Activated naive CD8-positive, alpha-beta T cell treated with anti-CD3 and anti-CD28 coated beads, Interleukin-2, amount 50 U/mL, for 24 hours (primary cell): ENCODE measurements at places on chromosomes 7 and 10.

DNA sequence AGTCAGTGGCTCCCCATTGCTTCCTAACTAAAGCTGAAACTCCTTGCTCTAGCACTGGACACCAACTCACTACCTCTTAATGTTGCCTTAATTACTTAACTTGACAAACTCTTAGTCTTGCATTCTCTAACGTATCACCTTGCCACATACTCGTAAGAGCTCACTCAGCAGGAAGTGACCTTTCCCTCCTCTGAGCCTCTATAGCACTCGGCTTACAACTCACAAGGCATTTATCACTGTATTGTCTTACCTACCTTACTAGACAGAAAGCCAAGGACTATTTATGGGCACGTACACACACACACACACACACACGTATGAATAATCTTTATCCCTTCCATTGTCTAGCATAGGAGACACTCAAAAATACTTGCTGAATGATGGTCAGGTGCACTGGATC, 21.2 kb downstream of the CEP41 start:
- H3K4me3 ChIP-seq, result peak overlapping the region; percentile 2
- no peak for DNase-seq
- H3K27me3 ChIP-seq, result no peaks in the 10 kb centered on the region
- peaks cover 64% of the 10 kb centered on the region for H3K4me1 ChIP-seq
- H3K27ac ChIP-seq, result peak overlapping the region; percentile 28

- no peak for DNase-seq
- H3K36me3 ChIP-seq, result no peaks in the 10 kb centered on the region
- no peak overlapping the region for H3K4me3 ChIP-seq
Measured at GRCh38 chr10:126187399-126187798, 200.9 kb downstream of the ADAM12 start.

DNA sequence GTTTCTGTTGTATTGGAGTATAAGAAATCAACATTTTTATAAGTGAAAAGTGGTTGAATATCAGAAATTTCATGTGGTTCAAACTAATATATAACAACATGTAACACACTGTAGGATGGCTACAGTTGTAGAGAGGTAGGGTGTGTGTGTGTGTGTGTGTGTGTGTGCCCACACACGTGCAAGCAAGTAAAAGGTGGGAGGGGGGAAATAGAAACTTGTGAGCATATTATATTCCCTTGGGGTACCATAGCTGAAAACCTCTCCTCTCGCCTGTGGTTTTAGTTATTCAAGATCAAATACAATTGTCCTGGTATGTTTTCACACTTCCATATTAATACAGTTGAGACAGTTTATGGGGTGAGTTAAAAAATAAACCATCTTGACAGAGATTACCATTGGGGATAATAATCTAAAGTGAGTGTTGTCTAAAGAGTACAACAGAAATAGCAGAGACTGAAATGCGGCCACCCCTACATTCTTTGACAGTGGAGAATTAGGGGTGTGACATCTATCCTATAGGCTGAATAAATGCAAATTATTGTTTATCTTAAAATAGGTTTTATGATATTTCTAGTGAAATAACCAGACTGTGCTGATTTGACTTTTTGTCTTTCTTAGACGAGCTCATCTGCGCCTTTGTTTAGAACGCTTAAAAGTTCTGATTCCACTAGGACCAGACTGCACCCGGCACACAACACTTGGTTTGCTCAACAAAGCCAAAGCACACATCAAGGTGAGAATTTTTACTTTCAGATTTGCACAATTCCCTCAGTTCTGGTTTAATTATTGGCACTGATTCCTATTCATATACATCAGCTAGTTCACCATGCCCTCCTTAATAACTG, 25.9 kb downstream of the SMNDC1 start:
- H3K27me3 ChIP-seq, result peaks cover 3% of the 10 kb centered on the region
- DNase-seq, result no peak
- H3K4me3 ChIP-seq, result no peak overlapping the region
- peaks cover 25% of the 10 kb centered on the region for H3K4me1 ChIP-seq
- peaks cover 3% of the 10 kb centered on the region for H3K36me3 ChIP-seq
- H3K27ac ChIP-seq, result no peak overlapping the region

DNA sequence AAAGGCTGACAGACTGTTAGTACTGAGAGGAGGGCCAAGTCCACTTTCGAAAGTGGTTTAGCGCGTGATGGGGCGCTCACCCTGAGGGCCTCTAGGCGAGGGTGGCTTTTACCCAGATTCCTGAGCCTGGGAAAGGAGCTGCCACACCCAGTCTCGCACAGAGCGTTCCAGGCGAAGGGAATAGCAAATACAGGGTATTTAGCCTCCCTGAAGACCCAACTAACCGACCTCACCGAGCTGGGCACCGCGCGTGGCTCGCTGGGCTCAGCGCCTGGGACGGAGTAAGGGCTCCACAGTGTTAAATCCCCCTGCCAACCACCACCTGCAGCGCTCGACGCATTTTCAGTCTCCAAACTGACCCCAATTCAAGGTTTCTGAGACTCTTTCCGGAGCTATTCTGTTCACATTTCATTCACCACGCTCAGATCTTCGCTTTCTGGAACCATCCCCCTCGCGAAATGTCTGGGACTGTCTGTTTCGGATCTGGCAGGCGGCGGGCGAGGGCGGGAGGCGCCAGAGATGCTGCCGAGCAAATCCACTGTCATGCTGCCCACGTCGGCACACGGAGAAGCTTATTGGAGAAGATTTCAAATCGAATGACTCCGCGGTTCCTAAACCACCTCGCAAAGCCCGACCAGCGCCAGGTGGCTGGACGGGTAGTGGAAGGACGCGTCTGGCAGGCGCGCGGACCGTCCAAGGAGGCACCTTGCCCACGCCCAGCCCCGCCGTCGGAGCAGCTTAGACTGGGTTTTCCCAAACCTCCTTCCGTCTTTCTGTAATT, 1.4 kb upstream of the OSBPL3 start:
- H3K27ac ChIP-seq, result peak overlapping the region; percentile 88
- no peaks in the 10 kb centered on the region for H3K27me3 ChIP-seq
- peaks cover 46% of the 10 kb centered on the region for H3K4me1 ChIP-seq

- H3K36me3 ChIP-seq, result no peaks in the 10 kb centered on the region
- no peak overlapping the region for H3K4me3 ChIP-seq
- no peak for DNase-seq
Measured at GRCh38 chr7:32910195-32910594, 18.6 kb upstream of the KBTBD2 start.

DNA sequence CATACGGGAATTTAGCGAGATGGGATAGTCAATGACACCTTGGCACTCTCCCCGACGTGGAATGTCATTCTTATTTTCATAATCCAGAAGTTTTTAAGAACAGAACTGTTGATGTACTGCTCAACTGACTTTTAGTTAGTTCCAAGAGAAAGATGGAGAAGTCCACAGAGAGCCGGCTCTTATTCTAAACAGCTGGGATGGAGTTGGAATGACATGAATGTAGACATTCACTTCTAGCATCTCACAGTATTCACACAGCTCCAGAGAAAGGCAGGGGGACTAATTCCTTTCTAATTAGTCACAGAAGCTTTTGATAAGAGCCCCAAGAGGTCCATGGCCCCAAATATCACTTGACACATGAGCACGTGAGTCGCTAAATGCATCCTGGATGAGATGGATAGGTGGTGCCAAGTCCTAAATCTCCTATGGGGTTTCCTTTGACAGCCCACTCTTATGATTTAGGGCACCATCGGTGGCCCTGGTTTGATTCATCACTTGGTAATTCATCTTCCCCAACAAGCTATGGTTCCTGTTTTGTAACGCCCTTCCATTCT, 420.3 kb upstream of the AUTS2 start:
- no peak overlapping the region for H3K27ac ChIP-seq
- peaks cover 11% of the 10 kb centered on the region for H3K4me1 ChIP-seq
- no peaks in the 10 kb centered on the region for H3K36me3 ChIP-seq
- no peak overlapping the region for H3K4me3 ChIP-seq
- no peak for DNase-seq

GRCh38 chr7:36648441-36648840, 75.9 kb downstream of the AOAH start:
- H3K27ac ChIP-seq, result no peak overlapping the region
- no peak for DNase-seq
- no peak overlapping the region for H3K4me3 ChIP-seq

- H3K4me3 ChIP-seq, result no peak overlapping the region
- peaks cover 7% of the 10 kb centered on the region for H3K36me3 ChIP-seq
- no peak for DNase-seq
- H3K4me1 ChIP-seq, result no peaks in the 10 kb centered on the region
- H3K27ac ChIP-seq, result no peak overlapping the region
Measured at GRCh38 chr7:66304536-66304935, 99.4 kb downstream of the TPST1 start.

DNA sequence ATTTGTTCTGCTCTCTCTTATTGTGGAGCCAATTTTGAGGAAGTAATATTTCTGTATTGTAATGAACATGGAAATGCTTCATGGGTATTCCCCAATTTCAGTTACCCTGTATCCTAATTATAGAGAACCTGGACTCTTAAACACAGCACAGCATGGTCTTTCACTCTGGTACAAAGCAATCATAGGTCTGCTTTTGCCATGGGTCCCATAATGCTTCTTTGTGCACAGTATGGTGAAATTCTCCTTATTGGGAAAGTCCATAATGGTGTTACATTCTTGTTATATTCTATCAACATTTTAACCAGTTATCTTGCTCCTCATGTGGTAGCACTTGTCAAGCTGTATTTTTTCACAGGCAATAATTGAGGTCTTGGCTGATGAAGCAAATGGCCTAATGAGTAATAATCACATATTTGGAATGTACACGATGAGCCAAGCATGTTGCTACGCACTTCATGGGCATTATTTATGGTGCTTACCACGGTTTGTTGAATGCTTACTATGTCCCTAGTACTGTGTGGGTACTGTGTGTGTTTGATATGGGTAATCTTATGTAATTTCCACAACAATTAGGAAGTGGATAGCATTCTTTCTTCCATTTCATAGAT, 42.9 kb downstream of the PRKG1 start:
- no peak overlapping the region for H3K27ac ChIP-seq
- H3K36me3 ChIP-seq, result no peaks in the 10 kb centered on the region
- H3K4me3 ChIP-seq, result no peak overlapping the region
- DNase-seq, result no peak
- H3K4me1 ChIP-seq, result no peaks in the 10 kb centered on the region

DNA sequence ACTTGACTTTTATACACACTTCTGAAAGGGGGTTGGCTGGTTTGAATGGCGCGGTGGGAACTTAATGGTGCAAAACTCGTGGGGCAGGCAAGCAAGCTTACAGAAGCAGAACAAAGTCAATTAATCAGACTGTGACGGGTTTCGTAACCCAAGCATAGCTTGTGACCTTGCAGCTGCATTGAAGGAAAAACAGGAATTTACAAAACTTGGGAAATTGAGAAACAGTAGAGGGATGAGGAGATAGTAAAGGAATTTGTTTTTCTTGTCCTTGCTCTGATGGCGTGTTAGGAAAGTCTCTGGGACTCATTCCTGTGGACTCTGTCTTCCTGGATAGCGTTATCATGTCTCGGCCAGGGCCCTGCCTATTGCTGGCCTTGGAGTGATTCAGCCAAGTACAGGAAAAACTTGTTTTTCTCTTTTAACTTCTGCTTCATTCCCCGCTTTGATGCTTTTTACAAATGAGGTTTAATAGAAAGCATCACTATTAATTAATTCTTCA, 220.0 kb upstream of the KCND2 start:
- no peaks in the 10 kb centered on the region for H3K4me1 ChIP-seq
- H3K4me3 ChIP-seq, result no peak overlapping the region
- H3K27ac ChIP-seq, result no peak overlapping the region
- DNase-seq, result no peak

DNA sequence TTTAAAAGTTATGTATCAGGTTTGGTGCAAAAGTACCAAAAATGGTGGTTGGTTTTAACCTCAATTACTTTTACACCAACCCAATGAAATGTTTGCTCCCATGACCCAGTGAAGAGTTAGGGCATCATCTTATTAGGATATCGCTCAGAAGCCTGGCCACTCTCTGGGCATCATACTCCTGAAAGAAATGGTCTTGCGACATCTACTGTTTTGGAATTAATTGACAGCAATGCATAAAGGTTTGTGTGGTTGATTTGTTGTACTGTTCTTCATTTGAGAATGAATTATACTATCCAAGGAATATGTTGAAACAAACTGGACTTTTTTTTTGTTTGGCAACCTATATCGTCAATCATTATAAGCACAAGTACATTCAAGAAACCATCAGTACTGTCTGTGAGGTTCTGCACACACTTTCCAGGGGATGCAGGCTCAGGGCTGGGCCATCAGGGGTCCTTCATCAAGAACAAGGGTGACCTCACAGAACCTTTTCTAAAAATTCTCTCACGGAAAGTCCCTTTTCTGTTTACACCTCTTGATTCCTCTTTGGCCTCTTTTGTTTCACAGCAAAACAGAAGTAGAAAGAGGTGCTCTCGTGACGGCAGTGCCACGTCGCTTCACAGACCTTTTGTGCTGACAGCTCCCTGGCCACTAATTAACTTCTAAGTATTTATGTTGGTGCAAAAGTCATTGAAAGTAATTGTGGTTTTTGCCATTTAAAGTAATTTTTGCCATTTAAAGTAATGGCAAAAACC, 117.2 kb upstream of the KLF6 start:
- peak overlapping the region; percentile 42 for H3K4me3 ChIP-seq
- H3K27ac ChIP-seq, result peak overlapping the region; percentile 73
- H3K27me3 ChIP-seq, result no peaks in the 10 kb centered on the region
- no peaks in the 10 kb centered on the region for H3K36me3 ChIP-seq
- H3K4me1 ChIP-seq, result peaks cover 38% of the 10 kb centered on the region

GRCh38 chr7:112547916-112548315, 67.1 kb downstream of the LSMEM1 start:
- H3K36me3 ChIP-seq, result no peaks in the 10 kb centered on the region
- H3K27me3 ChIP-seq, result peaks cover 17% of the 10 kb centered on the region
- no peak overlapping the region for H3K4me3 ChIP-seq

DNA sequence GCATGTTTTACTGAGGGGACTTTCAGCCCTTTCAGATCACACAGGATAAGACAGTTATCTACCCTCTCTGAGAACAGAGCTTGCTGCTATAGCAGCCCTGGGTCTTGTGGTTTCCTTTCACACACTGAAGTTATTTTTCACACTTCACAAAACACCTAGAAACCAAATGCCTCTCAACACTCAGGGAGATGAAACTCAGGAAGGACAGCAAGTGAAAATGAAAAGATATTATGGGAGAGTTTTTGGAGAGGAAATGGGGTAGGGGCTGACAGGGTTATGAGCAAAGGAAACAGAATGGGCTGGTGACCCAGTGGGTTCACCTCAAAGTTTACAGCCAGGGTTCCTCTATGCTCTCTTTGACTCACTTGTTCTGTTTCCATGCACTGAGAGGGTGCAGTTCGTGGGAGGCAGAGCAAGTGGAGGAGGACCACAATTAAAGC, 17.0 kb upstream of the GIMAP2 start:
- H3K27ac ChIP-seq, result peak overlapping the region; percentile 99
- H3K27me3 ChIP-seq, result no peaks in the 10 kb centered on the region
- H3K36me3 ChIP-seq, result peaks cover 24% of the 10 kb centered on the region
- H3K4me1 ChIP-seq, result peaks cover 85% of the 10 kb centered on the region

- H3K36me3 ChIP-seq, result no peaks in the 10 kb centered on the region
- DNase-seq, result no peak
- peaks cover 17% of the 10 kb centered on the region for H3K27me3 ChIP-seq
- H3K27ac ChIP-seq, result no peak overlapping the region
Measured at GRCh38 chr7:87604264-87604663, 3.6 kb upstream of the ABCB1 start.

GRCh38 chr10:4018054-4018511, 233.1 kb upstream of the KLF6 start:
- H3K4me1 ChIP-seq, result peaks cover 23% of the 10 kb centered on the region
- peak overlapping the region; percentile 15 for H3K4me3 ChIP-seq
- DNase-seq, result no peak
- H3K36me3 ChIP-seq, result no peaks in the 10 kb centered on the region
- peak overlapping the region; percentile 62 for H3K27ac ChIP-seq
